Calu3 (cell line): ENCODE measurements at places on chromosomes 7 and 10.

- no peak for DNase-seq
These were observed 1.7 kb upstream of the PTPRE start for GRCh38 chr10:127905001-127905847.

DNA sequence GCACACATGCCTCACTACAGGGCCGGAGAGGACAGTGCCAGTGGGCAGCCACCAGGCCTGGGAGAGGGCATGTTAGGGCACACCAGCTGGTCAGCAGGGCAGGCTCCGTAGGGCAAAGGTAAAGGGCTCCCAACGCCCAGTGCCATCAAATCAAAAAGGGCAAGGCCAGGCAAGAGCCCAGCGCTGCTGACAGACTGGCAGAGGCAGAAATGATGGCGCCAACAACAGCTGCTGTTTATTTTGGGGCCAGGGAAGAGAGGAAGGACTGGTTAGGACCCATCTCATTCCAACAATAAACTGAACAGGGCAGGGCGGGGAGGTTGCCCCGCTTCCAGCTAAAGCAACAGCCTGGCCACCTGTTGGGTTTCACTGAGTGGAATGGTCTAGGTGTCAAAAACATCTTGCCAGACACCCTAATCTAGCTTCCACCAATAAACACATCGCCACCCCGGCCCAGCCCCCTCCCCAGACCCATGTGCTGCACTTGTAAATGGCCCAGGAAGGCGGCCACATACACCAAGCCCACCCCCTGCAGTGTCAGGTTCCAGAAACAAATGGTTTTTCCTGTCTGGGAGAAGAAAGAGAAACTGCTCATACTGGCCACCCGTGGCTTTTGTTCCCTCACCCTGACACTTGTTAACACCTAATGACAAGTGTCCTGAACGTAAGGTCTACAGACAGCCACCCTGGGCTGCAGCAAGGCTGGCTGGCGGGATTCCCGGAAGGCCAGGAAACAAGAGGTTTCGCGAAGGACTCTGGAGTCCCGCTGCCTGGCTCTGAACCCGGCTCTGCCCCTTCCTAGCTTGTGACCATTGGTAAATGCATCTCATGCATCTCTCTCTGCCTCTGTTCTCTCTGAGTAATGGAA lies 15.3 kb downstream of the SH3PXD2A start:
- DNase-seq = no peak

- DNase-seq = no peak
These were observed 93.3 kb downstream of the SORCS3 start for GRCh38 chr10:104734433-104734832.

DNA sequence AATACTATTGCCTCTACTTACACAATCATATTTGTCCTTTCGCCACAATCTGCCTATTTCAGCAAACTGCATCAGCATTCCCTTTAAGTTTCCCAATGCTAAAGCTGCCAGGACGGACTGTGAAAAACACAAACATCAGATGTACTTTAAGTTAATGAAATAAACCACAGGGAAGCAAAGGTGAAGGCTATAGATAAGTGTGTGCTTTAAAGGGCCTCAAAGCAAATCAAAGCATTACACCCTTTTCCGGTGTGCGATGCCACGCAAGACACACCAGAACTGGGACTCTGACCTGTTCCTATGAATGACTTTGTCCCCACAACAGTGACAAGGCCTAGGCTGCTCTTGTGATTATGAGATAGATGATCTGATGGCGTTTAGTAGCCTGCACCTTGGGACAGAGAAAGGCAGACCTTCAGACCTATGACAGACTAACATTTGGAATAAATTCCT lies 23.4 kb downstream of the SLC26A3 start:
- DNase-seq = no peak

GRCh38 chr7:139857791-139858190 lies 28.7 kb downstream of the TBXAS1 start:
- no peak for DNase-seq

DNA sequence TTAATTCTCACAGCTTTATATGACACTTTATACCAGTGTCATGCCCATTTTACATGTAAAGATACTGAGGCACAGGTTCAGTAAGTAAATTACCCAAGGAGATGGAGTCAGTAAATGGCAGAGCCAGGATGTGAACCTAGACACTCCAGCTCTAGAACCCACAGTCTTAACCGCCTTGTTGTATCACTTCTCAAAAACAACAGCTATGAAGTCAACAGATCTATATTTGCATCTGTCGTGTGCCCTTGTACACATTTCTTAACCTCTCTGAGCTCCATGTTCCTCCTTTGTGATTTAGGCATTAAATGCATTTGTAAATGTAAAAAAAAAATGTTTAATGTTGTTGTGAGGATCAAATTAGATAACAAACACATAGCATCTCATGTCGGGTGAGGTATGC lies 716.2 kb downstream of the SUGCT start:
- no peak for DNase-seq

DNA sequence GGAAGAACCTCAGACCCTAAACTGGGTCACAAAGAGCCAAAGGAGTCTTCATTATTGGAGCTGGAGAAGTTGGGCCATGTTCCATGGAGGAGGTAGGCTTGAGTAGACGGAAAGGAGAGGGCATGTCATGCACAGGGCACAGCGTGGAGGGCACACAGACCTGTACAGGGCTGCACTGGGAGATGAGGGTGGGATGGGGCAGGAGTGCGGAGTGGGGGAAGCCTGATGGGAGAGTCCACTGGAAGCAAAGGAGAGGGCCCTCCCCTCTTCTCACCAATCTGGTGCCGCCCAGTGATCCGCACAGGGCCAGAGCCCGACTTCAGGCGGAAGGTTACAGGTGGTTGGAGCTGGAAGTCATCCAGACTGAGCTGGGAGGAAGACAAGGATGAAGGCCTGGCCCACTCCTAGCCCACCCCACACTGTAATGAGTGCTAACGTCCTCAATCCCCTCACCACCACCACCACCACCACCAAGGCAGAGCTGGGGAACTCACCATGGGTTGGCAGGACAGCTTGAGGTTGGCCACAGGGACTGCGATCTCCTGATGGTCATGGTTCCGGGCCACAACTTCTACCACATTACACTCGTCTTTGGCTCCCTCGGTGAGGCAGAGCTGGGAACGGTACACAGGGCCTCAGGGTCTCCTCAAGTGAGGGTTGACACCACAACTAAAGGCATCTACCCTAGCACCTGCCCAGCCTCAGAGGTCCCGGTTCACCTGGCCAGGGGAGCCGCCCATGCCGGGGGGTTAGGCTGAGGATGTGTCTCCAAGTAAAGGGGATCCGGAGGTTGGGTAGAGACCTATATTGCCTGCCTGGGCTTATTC lies 1.0 kb downstream of the NPM3 start:
- no peak for DNase-seq

- DNase-seq = no peak
These were observed 80.8 kb upstream of the ADAM12 start for GRCh38 chr10:126468876-126469643.

DNA sequence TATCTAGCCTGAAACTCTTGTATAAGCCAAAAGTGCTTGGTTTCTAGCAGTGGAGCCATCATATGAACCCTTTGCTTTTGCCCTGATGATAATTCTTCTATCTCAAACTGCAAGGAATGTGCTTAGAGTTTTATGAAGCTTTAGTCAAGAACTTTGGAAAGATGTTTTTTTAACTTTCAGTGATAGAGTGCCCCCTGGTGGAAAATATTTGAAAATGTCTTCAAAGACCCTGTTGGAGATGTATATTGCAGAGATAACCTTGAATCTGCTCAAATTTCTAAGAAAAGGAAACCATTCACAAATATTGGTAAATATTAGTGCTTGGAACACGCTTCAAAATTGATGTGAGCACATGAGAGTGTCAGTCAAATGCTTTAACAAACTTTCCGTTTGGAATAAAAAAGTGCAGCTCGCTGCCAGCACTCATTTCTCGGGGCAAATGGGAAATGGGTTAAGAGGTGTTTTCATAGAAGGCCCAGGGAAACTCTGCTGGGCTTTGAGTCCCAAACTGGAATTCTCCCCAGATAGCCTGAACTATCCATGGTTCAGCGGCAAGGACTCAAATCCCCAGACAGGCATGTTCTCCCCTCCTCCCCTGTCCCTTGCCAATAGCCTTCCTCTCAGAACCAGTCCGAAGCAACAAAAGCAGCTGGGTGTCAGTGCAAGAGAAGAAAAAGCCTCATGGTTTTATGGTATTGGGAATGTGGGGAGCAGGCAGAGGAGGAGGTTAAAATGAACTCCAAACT lies 129.3 kb downstream of the MYOF start:
- DNase-seq = no peak

- DNase-seq = no peak
These were observed 256.0 kb upstream of the AUTS2 start for GRCh38 chr7:69342154-69342884.

DNA sequence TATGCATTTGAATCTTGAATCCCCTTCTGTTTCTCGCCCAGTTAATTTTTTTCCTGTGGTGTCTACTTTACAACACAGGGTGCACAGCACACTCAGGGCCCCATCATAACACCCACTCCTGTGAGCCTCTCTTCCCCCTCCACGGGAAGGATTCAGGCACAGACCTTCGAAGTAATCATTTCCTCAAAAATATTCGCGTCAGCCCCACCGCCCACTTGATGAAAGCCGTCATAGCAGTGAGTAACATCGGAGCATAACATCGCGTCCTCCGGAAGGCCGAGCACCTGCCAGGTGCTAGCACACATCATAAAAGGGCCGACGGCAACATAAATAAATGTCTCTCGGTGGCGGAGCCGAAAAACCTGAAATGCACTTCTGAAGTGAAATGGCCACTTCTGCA lies 201.7 kb upstream of the ADARB2 start:
- DNase-seq = no peak

DNA sequence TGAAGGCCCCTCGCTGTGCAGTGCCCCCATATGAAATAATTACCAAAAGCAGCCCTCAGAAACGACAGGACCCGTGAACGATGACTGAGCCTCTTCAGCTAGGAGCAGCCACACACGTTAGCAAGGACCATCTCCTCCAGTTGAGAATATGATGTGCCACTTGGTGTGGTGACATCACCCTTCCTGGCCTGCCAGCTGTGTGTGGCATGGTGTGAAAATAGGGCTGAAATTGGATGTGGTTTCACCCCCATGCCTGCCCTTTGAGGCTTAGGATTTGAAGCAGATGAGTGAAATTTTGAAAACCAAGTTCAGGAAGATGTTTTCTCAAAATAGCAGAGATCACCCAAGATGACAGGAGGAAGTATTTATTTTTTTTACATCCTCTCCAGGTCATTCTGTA lies 49.1 kb upstream of the BTBD16 start:
- DNase-seq = no peak

GRCh38 chr7:49398236-49398635 lies 375.2 kb upstream of the VWC2 start:
- DNase-seq = no peak
